ENCODE measurements at places on chromosomes 3 and 15.

DNA sequence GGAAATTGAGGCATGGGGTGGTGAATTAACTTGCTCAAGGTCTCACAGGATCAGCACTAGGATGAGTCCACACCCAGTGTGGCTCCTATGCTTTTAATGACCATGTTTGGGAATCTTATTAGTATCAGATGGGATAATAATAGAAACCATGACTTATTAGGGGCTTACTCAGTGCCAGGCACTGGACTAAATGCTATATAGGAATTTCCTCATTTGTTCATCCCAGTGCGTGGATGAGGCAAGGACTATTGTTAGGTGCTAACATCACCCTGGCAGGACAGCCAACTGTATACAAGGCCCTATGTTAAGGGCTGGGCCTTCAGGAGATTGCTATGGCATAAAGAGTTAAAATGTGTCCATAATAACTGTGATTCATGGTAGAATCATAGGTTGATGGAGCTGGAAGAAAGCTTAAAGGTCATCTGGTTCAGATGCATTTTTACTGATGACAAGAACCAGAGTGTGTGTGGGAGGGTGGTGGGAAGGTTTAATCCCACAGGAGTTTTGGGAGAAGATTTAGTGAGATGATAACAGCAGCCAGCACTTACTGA, 4.7 kb upstream of the FEM1B start:
- no peak for DNase-seq

DNA sequence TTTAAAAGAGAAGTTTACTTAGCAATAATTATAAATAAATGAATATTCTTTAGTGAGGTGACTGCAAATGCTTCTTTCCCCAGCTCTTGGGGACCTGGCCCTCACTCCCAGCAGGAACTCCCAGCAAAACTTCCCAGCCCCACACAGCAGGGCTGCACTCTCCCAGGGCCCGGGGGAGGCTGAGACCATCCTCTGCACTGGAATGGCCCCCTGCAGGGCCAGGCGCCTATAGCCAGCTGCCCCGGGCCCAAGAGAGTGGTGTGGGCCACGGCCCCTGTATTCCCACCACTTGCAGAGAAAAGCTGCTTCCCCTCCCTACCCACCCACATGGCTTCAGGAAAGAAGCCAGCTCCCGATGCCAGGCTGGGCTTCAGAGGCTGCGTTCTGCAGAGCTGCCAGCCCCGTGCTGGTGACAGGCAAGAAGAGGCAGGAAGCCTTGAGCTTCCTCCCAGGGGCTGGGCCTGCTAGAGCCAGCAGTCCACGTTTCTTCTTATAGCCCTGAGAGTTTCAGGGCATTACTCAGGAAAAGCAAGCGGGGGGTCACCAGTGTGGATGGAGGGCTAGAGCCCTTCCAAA, 20.0 kb downstream of the IDH2 start:
- peak; percentile 45 for DNase-seq

GRCh38 chr3:53169832-53170324, 8.9 kb downstream of the PRKCD start:
- no peak for DNase-seq

GRCh38 chr3:66036586-66037148, 2.1 kb downstream of the MAGI1 start:
- DNase-seq, result no peak

DNA sequence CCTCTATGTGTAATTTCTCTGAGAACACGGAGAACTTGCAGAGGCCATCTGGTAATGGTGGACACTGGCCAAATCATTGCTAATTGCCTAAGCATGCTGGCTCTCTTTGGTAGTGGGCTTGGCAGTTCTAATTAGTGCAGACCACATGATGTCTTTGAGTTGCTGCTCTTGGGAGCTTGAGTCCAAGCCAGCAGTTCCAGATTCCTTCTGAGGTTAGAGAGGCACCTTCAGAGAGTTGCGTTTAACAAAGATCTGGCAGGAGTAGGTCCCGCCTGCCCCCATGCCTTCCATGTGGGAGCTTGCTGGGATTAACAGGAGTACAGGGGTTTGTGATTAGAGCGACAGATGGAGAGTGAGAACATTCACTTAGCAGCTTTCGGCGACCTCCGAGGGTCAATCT, 449.0 kb upstream of the LMCD1 start:
- peak; percentile 12 for DNase-seq
